Stimulated activated naive CD4-positive, alpha-beta T cell treated with Interleukin-2 at 50 U/mL for 16 hours (primary cell): ENCODE measurements at places on chromosomes 13 and 19.

DNA sequence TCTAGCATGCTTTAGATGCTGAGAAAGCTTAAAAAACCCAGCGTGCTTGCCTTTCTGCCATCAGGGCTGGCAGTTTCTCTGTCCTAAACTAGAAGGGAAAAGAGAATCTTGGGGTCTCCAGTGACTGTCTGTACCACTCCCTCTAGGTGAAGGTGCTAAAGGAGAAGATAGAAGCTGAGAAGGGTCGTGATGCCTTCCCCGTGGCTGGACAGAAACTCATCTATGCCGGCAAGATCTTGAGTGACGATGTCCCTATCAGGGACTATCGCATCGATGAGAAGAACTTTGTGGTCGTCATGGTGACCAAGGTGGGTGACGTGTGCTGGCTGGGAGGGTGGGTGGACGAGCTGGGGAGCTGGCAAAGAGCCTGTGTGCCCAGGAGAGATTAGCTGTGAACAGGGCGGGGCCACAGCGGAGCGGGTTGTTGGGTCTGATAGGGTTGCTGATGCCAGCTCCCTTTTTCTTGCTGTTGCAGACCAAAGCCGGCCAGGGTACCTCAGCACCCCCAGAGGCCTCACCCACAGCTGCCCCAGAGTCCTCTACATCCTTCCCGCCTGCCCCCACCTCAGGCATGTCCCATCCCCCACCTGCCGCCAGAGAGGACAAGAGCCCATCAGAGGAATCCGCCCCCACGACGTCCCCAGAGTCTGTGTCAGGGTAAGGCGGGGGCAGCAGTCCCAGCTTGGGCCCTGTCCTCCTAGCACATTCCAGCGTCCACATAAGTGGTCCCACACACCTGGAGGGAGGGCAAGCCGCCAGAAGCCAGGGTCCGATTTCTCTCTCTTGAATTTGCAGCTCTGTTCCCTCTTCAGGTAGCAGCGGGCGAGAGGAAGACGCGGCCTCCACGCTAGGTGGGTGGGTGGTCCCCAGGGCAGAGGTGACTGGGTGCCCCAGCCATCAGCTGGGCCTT, 2.3 kb downstream of the RAD23A start:
- no peak for DNase-seq

DNA sequence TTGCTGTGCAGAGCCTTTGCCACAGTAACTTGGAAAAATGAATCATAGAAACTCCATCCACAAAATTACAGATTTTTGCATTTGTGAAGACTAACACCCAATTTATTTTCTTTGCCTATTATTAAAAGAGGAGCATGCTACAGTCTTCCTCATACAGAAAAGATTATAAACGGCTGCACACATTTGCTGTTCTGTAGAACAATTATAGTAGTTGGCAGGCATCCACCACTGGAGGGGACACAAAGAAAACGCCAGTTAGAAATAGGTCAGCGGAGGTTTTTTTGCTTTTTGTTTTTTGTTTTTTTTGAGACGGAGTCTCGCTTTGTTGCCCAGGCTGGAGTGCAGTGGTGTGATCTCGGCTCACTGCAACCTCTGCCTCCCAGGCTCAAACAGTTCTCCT, 51.6 kb downstream of the SACS start:
- DNase-seq: no peak

GRCh38 chr13:106471957-106472543, 63.4 kb downstream of the EFNB2 start:
- no peak for DNase-seq

- no peak for DNase-seq
Observed at GRCh38 chr19:55683449-55684261, 8.6 kb downstream of the EPN1 start.

GRCh38 chr13:64078480-64078936, 2662.9 kb upstream of the PCDH20 start:
- no peak for DNase-seq

- no peak for DNase-seq
Observed at GRCh38 chr19:1508507-1508856, 4.3 kb downstream of the ADAMTSL5 start.

- DNase-seq: no peak
Observed at GRCh38 chr19:48636859-48637448, at the start of gene DBP. DBP (minus strand) TSS chr19:48637379; CDS start chr19:48636994, 385 bp downstream.

GRCh38 chr19:44765033-44765948, 12.4 kb upstream of the CBLC start:
- no peak for DNase-seq

DNA sequence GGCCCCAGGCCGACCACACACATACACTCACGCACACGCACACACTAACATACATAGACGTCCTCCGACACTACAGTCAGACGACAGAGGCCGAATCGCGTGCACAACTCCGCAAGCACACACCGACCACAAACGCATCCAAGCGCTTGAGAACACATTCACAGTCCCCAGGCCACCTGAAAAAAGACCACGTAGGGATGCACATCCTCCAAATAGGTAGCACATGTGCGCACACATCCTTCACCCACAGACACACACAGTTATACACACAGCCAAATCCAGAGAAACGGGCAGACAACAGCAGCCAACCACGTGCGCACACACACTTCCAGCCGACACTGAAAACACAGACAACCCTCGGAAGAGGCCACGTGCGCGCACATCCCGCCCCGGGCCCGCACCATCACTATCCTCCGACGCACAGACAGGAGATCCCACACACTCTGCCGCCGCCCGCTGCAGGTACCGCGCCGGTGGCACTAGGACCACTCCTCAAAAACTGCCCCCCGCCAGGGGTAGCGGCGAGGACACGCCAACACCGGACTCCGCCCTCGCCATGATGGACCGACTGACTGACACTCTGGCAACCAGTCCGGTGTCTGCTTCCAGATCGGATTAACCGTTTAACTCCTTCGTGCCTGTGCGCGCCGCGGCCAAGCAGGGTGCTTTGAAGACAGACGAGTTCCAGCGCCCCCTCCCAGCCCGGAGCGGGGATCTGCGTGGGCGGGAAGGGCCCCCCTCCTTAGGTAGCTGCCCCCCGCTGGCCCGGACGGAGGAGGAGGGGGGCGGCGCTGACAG, 493 bp upstream of the PDE4A start:
- peak; percentile 54 for DNase-seq

- peak; percentile 73 for DNase-seq
Observed at GRCh38 chr19:17488593-17489391, 18.5 kb downstream of the SLC27A1 start.

GRCh38 chr19:32976223-32976805, 4.3 kb downstream of the FAAP24 start:
- peak; percentile 45 for DNase-seq

DNA sequence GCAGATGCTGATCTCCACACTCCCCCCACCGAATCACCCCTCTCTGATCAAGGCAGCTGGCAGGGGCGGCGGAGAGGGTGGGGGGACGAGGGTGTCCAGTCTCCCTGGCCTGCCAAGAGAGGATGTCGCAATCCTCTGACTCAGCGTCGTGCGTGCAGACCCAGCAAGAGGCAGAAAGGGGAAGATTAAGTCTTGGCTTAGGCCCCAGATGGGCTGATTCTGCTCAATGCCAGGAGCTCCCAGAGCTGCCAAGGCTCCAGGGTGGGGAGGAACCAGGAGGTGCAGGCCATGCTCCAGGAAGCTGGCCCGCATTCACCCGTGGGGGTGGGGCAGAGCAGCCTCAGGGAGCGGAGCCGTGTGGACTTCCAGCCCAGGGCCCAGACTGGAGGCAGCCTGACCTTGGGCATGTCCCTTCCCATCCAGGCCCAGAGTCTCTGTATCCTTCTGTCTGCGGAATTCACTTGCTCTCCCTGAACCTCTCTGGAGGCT, 6.6 kb upstream of the BCL3 start:
- peak; percentile 7 for DNase-seq

- DNase-seq: no peak
Observed at GRCh38 chr19:9996541-9996940, 13.8 kb downstream of the COL5A3 start.
